Activated T-helper 1 cell treated with anti-CD3 and anti-CD28 coated beads, Interleukin-2, amount 50 U/mL, for 16 hours (primary cell): ENCODE measurements at places on chromosomes 1 and 21.

DNA sequence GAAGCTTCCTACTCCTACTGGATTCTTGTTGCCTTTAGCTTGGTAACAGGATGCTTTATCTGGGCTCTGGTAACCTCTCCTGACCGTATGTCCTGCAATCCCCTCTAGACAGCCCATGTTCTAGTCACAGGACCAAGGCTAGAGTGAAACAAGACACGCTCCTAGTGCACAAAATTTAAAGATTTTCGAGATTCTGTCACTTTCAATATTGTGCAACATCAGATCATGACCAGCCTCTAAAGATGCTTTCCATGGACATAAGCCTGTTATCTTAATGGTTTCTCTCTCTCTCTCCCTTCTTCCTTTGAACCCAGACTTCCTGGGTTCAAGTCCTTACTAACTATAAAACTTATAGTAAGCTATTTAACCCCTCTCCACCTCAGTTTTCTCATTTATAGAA lies 1.6 kb upstream of the LY9 start:
- no peak for DNase-seq

DNA sequence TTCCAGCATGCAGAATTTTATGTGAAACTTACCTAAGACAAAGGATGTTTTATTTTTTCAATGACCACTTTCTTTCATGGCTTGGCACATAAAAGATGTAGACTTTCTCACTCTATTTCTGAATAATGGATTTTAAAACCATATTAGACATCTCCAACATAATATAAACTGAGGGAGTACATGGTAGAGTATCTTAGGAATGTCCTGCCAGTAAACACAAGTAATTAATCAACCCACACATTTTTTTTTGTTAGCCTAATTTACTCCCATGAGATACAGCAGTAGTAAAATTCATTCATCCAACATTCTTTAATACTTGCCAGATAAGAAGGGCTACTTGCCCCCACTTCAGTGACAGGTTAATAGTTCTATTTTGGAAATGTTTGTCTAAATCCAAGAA lies 235.4 kb upstream of the ADAMTS5 start:
- no peak for DNase-seq

- DNase-seq = no peak
These were observed 4.3 kb downstream of the ADAMTS1 start for GRCh38 chr21:26840912-26841311.

GRCh38 chr1:27645071-27645415 lies 10.1 kb upstream of the FGR start:
- no peak for DNase-seq

GRCh38 chr1:91768786-91769725 lies 116.9 kb downstream of the TGFBR3 start:
- DNase-seq = no peak

- DNase-seq = no peak
These were observed 269.9 kb upstream of the C1orf174 start for GRCh38 chr1:4169991-4170390.

DNA sequence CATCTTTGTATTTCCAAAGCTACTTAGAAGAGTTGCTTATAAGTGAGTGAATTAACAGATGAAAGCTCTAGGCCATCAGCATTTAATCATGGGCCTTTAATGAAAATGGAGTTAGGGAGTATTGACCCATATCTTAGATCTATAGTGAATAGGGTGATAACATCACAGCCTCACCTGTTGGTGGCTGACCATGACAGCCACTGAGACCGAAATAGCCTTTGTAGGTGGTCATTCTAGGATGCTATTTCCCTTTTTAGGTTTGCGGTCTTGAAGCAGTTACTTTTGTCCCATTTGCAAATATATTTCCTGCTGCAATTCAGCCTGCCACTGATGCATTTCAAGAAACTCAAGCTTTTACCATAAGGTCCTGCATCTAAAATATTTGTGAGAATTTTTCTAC lies 410.1 kb upstream of the LYPLAL1 start:
- DNase-seq = no peak

DNA sequence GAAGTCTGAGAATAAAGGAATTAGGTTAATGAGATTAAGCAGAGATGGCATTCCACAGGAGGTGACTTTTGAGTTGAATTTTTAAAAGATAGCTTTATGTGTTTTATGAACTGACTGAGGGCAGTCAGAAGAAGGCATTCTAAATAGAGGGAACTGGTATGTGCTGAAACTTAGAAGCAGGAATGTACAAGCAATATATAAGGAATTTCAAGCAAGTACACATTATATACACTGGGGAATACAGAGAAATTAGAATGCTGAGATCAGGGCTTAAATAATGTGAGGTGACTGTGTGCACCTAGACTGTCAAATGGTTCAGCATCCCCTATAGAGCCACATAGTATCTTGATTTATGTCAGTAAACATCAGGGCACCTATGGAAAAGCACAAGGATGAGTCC lies 19.3 kb downstream of the WNT2B start:
- DNase-seq = no peak

DNA sequence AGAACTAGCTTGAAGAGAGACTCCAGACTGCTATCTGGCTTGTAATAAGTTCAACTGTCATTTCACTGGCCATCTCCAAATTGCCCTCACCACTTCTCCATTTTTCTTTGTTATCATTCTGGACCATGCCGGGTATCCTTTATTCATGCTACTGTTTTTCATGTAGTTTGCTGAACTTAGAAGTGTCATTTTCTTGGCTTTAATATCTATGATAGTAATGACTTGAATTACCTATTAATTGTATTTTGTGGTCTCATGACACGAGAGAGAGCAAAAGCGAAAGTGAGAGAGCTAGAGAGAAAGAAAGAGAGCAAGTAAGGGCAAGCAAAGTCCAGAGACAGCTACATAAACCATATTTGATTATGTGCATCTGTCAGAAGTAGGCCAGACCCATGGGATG lies 184.9 kb upstream of the ATP1B1 start:
- no peak for DNase-seq

- DNase-seq = no peak
These were observed 5.4 kb downstream of the NEK7 start for GRCh38 chr1:198162091-198162767.

DNA sequence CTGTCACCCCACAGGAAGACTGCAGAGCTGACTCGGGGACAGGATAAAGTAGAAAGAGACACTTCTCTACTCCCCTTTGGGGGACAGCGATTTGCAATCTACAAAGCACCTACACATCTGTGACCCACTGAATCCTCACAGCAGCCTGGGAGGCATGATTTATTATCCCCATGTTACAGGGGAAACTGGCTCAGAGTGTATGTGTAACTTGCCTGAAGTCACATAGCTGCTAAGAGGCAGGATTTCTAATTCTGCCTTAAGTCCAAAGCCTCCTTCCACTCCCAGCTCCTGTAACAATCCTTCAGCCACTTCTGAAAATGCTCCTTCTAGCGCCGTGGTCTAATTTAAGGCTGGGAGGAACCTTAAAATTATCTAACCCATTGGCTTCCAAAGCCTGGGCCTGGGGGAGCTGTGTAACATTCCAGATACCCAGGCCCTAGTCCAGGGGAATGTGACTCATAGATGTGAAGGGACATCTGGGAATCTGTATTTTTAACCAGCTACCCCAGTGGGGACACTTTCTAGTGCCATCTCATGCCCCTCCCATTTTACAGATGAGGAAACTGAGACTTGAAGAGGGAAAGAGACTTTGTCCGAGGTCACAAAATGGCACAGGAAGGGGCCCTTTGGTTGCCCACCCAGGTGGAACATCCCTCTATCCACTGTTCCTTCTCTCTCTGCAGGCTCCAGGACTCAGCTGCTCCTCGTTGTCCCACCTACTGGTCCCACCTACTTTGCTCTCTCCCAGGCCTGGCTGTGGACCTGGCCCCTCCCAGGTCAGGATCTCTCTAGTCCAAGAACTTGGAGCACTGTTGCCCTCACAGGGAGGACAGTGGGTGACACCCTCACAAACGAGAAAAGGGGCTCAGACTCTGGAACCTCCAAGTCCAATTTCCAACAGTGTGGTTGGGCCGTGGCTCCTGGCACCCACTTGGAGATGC lies 48.9 kb downstream of the AHDC1 start:
- no peak for DNase-seq

DNA sequence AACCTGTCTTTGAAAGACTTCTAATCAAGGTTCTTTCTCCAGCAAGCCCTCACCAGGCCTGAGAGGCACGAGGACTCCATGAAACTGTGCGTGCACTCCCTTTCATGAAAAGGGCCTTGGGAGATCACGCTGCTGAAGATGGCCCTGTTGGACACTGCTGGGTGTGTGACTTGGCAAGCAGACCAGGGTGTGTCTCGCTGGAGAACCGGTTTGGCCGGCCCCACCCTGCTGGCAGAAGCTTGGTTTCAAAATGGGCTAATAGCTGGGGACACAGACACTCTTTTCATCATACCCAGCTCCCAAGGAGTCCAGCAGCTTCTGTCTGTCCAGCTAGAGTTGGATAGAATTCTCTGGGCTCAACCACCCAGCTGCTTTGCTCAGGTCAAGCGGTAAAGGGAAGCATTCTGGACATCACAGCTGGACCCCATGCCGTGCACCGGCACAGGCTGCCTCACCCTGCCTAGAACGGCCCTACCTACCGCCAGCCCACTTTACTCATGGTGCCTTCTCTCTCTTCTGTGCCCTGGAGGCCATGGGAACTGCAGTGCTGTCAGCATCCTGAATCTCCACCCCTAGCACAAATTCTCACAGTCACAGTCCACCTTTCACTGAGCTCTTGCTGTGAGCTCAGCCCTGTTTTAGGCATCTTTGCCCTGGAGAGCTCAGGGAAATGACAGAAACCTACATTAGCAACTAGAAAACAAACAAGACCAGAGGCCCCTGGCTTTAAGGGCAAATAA lies 24.6 kb downstream of the PKP1 start:
- DNase-seq = no peak

DNA sequence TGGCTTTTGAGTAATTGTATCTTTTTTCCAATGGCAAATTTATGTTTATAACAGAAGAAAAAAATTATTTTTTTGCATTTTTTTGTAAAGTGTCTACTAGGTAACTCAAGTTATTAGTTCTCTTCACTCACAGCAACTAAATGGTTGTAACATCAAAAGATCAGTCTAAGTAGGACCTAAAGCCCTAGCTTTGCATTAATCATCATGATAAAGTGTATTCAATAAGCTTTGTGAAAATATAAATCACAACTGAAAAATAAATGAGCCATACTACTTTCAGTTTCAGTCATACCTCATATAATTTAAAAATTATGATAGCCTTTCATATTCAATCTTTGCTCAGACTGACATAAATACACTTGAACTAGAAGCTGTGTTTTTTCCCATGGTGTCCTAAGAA lies 6.9 kb downstream of the TAF5L start:
- DNase-seq = no peak

GRCh38 chr1:197222780-197223179 lies 45.3 kb upstream of the CRB1 start:
- no peak for DNase-seq

DNA sequence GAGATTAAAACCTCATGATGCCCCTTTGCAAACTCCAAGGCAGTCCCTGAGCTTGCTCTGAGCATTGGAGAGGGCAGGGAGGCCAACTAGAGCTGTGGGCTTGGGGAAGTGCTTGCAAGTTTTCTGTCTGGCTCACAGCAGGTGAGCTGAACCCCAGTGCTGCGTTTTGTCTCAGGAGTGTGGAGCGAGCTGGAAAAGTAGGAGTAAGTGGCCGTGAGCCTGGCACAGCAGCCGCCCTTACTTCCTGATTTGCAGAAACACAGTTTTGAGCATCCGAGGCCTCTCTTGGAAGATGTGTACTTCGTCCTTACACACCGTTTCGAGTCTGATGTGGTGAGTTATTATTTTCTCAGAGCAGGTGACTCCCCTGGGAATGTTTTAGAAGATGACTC lies 221.2 kb upstream of the C1orf174 start:
- no peak for DNase-seq

- DNase-seq = no peak
These were observed 30.9 kb downstream of the SELL start for GRCh38 chr1:169680377-169681019.

DNA sequence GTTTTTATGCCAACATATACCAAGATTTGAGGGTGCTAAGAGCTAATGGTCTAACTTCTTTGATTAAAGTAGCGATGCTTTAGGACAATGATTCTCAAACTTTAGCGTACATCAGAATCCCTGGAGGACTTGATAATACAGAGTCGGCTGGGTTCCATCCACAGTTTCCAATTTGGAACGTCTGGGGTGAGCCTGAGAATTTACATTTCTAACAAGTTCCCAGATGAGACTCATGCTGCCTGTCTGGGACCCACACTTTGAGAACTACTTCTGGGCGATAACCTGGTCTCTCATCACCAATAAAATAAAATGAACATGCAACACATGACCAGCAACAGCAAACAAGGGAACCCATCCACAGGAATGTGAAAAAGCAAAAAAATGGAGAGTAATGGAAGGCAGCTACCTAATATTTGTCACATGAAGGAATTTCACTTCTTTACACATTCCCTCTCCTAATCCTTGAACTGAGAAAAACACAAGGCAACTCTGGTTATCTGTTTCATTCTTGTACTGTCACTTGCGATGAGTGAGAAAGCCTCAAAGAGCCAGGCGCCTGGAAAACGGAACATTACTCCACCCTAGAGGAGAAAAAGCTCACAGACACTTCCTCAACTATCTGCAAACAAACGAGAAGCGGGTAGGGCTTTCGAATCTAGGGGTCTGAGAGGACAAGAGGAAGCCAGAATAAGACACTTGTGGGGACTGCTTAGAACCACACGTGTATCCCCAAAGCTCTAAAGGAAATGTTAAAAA lies 14.0 kb downstream of the HSF2BP start:
- DNase-seq = no peak

DNA sequence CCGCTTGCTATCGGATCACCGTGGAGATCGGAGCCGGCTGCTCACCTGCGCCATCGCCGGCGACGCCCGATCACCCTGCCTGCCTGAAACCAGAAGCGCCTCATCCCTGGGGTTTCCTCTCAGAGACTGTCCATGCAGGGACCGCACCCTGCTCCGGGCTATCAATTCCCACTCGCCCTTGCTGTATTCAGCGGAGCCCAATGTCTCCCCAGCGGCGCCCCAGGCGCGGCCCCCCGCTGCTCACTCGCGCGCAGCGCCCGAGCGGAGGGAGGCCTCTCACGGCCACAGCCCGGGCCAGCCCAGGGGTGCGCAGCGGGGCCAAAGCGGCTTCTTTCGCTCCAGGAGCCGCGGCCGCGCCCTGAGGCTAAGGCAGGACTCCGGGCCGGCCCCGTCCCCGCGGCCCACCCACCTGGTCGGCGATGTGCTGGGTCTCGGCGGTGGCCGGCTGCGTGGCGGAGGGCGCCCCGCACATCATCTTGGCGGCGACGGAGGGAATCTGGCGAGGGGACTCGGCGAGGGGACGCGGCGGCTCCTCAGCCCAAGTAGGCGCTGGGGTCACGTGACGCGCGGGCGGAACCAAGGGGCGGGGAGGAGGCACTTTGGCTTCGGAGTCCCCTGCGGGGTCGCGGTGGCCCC lies at the start of gene CSTB:
Gene CSTB (minus strand): TSS at position 514 of the 636 bp plus-strand sequence. CDS start 39 bp downstream, at position 475.
- peak; percentile 75 for DNase-seq

DNA sequence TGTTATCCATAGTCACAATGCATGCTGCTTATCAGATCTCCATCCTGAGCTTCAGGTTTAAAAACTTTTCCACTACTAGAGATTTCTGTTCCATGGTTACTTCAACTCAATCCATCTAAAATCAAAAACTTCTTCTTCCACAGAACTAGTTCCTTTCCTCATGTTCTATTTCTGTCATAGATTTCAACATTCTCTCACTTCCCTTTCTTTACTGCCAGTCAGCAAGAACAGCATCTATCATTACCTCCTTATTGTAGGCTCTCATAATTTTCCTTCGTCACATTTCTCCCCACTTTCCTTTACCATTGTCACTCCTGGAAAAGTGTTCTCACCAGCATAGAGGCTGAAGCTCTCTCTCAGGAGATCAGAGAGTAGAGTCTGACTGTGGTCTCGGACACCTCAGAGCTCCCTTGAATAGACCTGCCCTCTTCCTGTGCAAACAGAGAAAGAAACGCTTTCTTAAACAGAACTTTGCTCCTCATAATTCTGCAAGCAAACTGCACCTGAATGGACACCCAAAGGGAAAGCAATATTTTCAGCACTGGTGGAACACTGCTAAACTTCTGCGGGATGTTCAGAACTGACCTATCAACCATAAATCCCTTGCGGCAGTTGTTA lies 48.7 kb upstream of the KIRREL1 start:
- DNase-seq = no peak
